Breast epithelium (tissue), 4 donors: ENCODE measurements at places on chromosomes 1 and 21.

- DNase-seq: no peak
Observed at GRCh38 chr1:48817505-48818114, 40.9 kb upstream of the BEND5 start.

DNA sequence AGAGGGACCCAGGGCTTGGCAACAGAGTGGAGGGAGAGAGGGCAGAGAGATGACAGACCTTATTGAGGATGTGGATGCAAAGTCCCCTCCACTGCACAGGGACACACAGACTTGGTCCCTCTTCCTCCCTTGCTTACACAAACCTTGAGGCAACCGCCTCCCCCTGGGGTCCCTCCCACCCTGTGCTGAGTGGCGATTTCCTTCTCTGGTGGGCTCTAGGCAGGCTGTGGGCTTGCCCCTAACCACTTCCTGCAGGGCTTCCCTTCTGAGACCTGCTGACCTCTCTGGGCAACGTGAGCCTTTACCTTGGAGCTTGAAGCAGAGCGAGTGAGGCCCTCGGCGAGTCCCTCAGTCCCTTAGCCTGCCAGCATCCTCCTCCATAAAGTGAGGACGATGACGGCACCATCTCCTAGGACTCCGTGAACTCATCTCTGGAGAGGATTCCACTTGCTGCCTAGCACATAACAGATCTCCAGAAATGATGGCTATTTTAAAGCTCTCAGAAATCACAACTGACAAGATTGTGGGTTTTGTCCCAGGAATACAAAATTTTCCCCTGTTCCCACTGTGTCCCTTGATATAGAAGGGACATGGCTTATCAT lies 25.0 kb downstream of the KIAA1614 start:
- no peak for DNase-seq

DNA sequence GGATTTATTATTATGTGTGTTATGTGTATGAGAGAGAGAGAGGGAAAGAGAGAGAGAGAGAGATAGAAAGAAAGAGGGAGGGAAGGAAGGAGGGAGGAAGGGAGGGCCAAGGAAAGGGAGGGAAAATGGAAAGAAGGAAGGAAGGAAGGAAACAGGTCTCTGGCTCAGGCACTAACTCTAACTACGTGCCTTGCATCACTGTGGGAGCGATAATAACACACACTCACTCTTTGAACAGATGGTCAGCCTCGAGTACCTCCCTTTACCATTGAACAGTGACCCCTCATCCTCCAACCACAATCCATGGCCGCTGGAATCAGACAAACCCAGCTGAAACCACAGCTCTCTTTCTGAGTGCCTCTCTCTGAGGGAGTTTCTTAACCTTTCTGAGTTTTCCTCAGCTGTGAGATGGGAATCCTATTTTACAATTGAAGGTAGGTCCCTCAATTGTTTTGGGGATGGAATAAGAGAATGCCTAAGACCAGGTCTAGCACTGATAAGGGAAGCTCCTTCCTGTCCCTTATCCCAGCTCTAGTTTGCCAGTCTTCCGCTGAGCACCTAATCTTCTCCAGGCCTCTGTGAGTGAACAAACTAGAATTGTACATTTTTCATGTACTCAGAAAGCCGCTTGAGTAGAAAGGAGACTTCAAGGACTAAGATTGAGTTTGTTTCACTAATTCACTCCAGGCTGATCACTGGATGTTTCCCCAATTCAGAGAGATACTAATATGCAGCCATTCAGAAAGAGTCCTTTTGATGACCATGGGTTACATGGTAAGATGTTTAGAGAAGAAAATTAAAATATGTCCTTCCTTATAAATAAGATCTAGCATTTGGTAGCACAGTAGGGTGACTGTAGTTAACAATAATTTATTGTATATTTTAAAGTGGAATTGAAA lies 62.8 kb downstream of the IRF2BP2 start:
- DNase-seq: no peak

GRCh38 chr1:221241592-221241991 lies 362.3 kb downstream of the HLX start:
- DNase-seq: no peak

- DNase-seq: no peak
Observed at GRCh38 chr1:173355281-173356031, 121.7 kb upstream of the PRDX6 start.

GRCh38 chr1:27321813-27322568 lies at the start of gene TMEM222:
Gene TMEM222 (plus strand): TSS chr1:27322163. CDS start chr1:27322198, 35 bp downstream.
- peak; percentile 94 for DNase-seq

DNA sequence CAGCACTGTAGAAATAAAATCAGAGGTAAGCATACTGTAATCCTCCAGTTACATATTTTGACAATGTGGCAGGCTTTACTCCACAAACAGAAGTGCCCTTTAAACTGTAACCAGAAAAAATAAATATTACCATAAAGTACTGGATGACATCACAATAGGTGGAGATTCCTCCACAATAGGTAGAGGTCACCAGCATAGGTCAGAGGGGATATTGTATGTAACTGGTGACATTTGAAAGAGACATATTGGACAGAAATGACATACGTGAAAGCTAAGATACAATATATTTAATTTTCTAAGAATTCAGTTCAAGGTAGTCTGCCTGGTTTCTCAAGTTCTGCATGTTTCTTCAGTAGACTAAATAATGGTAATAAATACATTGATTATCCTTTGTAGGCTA lies at the start of gene ASB17:
ASB17 (minus strand) TSS at position 101 of the 400 bp plus-strand sequence. CDS start 113 bp downstream, outside the sequence.
- DNase-seq: no peak

- DNase-seq: no peak
Observed at GRCh38 chr21:44527983-44528633, 11.9 kb downstream of the KRTAP10-1 start.

DNA sequence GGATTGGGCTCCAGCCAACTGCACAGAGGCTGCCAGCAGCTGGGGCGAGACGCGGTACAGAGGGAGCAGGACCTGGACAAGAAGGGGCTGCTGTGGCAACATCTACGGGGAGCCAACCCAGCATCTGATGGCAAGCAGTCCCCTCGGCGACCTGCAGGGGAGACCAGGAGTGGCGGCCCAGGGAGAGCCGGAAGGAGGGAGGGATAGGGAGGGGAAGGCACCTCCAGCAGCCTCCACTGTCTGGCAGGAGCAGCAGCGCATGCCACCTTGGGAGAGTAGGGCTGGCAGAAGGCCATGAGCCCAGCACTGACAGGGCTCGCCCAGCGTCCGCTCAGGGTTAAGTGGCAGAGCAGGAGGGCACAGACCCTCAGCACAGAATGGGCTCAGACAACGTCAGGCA lies 17.3 kb downstream of the CHD5 start:
- no peak for DNase-seq

GRCh38 chr1:161720956-161721737 lies at the start of gene FCRLB:
Gene FCRLB (plus strand): TSS chr1:161721544. CDS start chr1:161722673, 1,129 bp downstream.
- DNase-seq: no peak

DNA sequence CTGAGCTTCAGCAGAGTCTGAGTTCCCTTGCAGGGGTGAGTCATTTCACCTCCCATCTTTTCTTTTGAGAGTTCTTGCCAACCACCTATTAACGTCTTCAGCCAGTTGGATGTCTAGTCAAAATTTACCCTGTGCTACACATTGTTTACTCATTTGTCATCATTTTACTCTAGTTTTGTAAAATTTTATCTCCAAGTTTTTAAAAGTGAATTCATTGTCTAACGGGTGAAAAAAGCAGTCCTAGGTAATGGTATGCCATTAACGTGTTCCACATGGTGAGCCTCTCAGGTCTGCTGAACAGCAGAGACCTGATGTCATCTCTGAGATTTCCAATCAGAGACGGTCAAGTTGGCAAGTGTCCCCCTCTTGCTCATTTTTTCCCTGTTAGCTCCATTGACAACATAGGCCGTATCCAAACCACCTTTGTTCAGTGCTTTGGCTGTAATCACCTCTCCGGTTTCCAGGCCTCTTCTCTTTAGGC lies 85.4 kb downstream of the TBX15 start:
- no peak for DNase-seq

DNA sequence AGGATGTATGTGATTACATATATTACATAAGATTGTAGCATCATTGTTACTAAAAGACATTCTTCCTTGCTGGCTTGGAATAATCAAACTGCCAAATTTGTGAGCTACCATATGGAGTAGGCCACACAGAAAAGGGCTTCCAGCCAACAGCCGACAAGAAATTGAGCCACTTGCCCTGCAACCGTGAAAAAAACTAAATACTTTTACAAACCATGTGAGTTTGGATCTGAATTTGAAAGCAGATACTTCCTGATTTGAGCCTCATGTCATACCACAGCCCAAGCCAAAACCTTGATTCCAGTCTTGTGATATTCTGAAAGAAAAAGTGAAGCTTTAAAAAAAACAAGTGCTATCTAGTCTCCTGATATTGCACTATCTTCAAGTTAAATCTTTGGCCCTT lies 55.6 kb upstream of the PRMT6 start:
- no peak for DNase-seq

GRCh38 chr21:14572204-14572780 lies 26.2 kb upstream of the SAMSN1 start:
- DNase-seq: no peak

- no peak for DNase-seq
Observed at GRCh38 chr1:41719590-41719989, 199.1 kb downstream of the HIVEP3 start.

GRCh38 chr1:203325418-203326091 lies 20.2 kb downstream of the BTG2 start:
- DNase-seq: no peak

- DNase-seq: no peak
Observed at GRCh38 chr1:7688659-7689058, 82.4 kb upstream of the VAMP3 start.

- DNase-seq: no peak
Observed at GRCh38 chr21:41095983-41096382, 72.0 kb upstream of the BACE2 start.
